Placental pericyte (primary cell): ENCODE measurements at places on chromosomes 13 and 19. TPM values are rescaled to one million over a fixed set of nuclear protein-coding genes. Genes with fewer than 3 reads are reported as not detected.

The RDH8 gene
- 0.29 TPM in 1 of 2 replicates, not detected in the other for total RNA-seq

The ALOX5AP gene
- total RNA-seq, result 0.43 and 3.3 TPM in 2 replicates

The MRPL34 gene
- total RNA-seq, result 26.7 and 51.8 TPM in 2 replicates

The PRRG2 gene
- 0.14 and 0.22 TPM in 2 replicates for total RNA-seq
